ENCODE measurements at places on chromosomes 2 and 18. TPM values are rescaled to one million over a fixed set of nuclear protein-coding genes. Genes with fewer than 3 reads are reported as not detected.
A peak's percentile ranks its signal among the peaks of the same experiment; 100 is the strongest.

DNA sequence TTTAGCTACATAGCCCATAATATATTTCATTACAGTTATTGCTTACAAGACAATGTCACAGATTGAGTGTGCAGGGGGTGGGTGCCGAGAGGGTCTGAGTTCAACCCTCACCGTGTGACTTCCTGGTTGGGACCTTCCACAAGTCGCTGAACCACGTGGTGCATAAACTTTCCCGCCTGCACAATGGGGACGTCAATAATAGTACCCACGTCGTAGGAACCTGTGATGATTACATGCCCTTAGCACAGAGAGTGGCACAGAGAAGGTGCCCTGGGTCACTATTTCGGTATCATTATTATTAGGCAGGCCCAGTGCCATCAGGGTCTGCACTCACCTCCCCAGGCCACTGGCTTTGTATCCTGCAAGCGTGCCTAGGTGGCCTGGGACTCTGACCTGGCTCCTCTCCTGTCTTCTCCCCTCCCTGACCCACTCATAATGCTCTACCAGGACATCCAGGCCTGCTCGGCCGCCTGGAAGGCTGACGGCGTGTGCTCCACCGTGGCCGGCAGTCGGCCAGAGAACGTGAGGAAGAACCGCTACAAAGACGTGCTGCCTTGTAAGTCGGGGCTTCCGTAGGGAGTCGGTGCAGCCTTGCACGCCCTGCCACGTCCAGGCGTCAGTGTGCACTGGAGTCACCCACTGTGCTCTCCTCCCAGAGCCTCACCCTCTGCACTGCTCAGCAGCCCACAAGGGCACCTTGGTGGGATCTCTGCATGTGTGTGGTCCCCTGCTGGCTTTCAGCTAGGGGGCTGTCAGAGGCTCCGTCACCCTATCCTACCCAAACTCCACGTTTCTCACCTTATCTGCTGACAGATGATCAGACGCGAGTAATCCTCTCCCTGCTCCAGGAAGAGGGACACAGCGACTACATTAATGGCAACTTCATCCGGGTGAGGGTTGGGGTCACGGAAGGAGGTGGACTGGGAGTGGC is 2.8 kb downstream of the PTPN18 start:
- no peak for DNase-seq

DNA sequence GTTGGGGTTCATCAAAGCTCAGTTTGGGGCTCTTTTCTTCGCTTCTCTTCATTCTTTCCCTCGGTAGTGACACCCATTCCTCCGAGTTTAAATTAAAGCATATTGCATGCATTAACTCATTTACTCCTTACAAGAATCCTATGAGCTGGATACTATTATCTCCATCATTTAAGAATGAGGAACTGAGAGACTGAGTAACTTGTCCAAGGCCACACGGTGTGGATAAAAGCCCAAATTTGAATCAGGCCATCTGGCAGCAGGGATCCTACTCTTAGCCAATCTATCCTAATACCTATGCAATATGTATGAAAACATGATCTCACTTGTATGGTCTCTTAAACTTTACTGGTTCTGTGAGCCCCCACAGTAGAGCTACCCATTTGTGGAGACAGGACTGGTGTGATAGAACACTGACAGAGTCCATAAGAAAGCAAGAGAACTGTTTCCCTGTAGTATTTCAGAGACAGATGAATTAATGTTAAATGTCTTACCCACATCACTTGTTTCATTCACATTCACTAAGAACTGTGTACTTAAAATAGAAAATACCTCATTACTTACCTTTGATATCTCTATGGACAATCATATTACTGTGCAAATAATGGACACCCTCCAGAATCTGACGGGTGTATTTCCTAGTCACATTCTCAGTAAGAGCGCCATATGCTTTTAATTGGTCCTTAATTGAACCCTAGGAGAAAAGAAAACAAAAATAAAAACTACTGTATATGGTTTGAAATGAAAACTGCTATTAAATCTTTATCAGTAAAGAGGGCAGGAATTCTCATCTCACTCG is 20.4 kb upstream of the ERCC3 start:
- DNase-seq: no peak

Gene TSPYL6
- not detected for total RNA-seq

DNA sequence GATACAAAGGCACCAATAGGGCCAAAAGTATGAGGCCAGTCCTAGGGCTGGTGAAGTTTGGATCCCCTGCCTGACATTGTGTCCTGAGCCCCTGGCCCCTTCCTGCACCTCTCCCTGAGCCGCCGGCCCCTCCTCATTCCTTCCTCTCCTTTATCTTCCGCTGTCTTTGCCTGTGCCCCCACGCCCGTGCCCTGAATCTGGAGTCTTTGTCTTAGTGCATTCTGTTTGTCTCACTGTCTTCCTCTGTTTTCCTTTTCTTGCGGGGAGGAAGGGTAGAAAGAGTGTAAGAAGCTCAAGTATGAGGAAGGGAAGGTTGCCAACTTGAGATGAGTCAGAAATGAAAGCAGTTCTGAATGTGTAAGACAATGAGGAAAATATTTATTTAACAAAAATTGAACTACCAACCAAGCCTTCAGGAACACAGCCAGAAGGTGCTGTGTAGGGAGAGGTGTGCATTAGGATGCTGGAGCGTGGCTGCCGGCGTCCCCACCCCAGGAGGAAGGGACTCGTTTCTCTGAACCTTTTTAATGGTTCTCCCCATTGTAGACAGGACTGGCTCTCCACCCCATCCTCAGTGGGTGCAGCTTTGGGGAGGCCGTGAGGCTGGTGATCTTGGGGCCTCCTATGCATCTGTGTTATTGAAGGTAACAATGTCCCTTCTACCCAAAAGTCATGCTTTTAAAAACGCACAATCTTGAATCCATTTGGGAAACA is 133.1 kb downstream of the NEDD4L start:
- peak; percentile 82 for DNase-seq

GRCh38 chr18:32775628-32776027 is 2.8 kb upstream of the KLHL14 start:
- DNase-seq: no peak

- peak; percentile 32 for DNase-seq
These were observed 280.2 kb downstream of the SRBD1 start for GRCh38 chr2:45330637-45331409.

Gene TLX2
- total RNA-seq: 4.2 TPM

GRCh38 chr2:164757934-164758695 is 83.5 kb downstream of the COBLL1 start:
- DNase-seq: no peak

Gene RAB12
- total RNA-seq: 61.8 TPM

Gene TRIM43
- not detected for total RNA-seq

DNA sequence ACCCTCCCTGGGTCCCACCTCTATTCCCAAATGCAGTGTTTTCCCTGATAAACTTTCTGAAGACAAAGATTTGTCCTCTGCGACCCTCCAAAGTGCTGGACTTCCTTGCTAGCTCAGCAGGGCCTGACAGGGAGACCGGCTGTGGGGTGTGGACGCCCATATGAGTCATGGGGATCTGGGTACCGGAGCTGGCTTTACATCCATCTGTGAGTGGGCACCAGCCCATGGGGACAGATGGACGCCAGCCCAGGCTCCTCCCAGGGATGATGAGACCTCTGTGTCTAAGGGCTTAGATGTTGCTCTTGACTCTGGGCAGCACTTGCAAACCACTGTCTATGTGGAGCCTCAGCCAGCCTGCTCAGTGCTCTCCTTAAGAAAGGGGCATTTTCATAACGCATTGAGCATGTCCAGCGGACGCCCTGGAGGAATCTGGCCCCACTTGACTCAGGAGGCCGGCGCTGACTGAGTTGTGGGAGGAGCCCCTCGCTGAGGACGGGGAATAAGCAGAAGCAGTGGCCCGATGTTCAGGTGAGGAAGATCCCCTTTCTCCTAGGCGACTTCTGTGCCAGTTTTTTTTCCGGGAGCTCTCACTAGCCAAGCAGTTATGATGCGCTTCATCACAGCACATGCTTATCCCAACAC is 229.4 kb upstream of the MYT1L start:
- no peak for DNase-seq

Gene ATP6V1C2
- total RNA-seq: 0.12 TPM

- no peak for DNase-seq
These were observed 26.8 kb upstream of the SLC9A2 start for GRCh38 chr2:102592601-102593000.

DNA sequence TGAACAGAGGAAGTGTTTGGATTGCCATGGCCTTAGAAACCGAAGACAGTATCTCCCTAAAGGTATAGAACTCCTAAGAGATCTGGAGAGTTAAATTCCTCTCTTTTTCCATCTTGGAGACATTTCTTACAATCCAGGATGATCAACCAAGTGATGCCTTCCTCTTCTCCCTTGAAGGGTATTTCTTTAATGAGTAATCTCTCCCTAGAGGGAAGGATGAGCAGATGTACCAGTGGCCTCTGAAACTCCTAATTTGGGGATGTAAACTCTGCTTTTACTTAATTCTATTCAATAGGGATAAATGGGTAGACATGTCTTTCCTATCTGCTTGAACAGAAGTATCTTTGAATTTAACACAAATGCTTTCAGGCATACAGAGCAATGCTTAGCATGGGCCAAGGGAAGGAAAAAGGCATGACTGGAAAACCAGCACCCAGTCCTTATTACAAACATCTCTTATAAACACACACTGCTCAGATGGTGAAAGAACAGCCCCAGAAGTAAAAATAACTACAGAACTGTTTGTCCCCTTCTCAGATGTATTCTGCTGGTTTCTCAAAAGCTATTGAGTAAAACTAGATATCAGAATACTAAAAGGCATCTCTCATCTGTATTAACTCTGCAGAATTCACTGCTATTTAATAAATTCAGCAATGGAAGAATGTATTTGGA is 4.7 kb upstream of the THNSL2 start:
- no peak for DNase-seq

DNA sequence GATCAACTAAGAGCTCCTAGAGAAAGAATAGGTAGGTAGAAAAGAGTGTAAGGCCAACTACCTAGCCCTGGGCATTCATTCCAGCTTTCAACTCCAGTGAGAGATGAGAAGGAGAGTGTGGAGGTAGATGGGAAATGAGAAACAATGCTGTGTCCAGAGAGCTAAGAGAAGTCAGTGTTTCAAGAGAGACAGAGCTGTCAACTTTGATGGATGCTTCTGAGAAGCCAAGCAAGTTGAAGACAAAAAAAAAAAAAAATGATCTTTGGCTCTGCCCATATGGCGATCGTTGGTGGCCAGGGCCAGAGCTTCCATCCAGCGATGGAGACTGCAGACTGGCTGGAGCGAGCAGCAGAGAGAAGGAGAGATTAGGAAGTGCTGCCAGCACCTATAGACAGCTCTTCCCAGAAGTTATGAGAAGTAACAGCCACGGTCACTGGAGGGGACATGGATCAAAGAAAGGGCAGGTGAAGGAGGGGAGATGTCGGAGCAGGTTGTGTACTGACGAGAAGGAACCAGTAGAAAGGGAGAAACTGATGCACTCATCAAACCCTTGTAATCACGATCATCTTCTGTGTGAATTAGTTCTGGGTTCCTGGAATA is 112.4 kb upstream of the PPP1CB start:
- DNase-seq: no peak
